ENCODE measurements at places on chromosomes 7 and 10.

GRCh38 chr7:24637706-24638105 is 64.5 kb downstream of the PALS2 start:
- no peak for DNase-seq

- DNase-seq = no peak
These were observed 148.7 kb downstream of the C1GALT1 start for GRCh38 chr7:7330997-7331396.

GRCh38 chr7:15306296-15306695 is 255.5 kb downstream of the AGMO start:
- no peak for DNase-seq

GRCh38 chr7:103947026-103947655 is 42.3 kb downstream of the RELN start:
- DNase-seq = no peak

- no peak for DNase-seq
These were observed 31.9 kb downstream of the SH2B2 start for GRCh38 chr7:102318482-102318971.

DNA sequence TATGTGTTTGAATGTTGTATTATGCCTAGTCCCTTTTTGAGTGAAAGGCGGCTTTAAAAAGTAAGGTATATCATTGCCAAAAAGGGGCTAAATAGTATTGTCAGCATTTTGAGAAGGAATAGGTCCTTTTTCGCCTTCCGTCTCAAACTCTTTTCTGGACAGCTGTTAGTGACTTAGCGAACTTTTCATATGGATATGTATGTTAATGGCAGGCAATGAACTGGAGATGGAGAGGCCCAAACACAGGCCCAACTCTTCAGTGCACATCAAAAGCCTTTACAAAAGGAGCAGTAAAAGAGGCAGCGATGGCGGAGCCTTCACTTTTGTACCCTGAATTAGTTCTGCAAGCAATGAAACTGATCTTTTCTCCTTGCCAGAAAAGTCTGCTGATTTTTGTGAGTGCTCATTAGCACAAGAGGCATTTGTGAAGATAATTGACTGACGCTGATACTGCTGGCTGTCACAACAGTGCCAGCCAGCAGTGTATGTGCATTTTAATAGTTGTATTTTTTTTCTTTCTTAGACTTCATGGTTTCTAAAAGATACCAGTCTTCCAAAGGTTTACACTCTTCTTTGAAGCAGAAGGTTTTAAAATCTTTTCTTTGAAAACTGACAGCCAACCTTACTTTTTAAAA is 243.7 kb upstream of the SP8 start:
- no peak for DNase-seq

- DNase-seq = no peak
These were observed 31.5 kb downstream of the NRF1 start for GRCh38 chr7:129642871-129643549.

DNA sequence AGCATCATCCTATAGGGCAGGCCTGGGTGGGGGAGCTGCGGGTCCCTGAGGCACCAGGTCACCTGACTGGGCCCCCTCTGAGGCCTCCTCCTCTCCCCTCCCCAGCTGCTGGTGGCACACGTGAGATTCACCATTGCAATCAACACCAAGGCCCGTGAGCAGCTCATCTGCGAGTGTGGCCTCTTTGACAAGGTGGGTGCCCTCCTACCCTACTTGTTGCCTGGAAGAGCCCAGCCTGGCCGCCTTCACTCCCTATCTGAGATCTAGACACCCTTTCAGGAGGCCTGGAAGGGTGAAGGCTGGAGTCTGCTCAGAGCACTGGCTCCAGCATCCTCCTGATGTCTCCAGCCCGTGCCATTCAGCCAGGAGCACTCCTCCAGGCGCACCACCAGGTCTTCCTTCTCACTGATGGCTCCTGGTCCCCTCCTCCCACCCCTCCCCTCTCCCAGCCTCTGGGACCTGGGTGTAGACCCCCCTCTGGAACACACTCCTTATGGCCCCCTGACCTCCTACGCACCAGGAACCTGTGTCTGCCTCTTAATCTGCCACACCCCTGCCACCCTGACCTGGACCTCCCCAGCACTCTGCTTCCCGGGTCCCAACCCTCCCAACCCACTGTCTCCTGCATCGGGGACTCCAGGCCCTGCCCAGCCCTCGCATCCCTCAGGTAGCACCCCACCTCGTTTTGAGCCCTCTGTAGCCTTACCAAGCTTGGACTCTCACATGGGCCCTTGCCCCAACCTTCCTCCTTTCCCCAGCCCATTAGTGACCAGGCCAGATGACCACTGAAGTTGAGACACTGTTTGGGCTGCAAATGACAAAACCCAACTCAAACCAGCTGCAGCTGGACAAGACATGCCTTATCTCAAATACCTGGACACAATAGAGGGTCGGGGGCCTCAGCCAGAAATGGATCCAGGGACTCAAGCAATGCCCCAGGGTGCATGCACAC is 67.5 kb downstream of the ALOX5 start:
- DNase-seq = peak; percentile 52

DNA sequence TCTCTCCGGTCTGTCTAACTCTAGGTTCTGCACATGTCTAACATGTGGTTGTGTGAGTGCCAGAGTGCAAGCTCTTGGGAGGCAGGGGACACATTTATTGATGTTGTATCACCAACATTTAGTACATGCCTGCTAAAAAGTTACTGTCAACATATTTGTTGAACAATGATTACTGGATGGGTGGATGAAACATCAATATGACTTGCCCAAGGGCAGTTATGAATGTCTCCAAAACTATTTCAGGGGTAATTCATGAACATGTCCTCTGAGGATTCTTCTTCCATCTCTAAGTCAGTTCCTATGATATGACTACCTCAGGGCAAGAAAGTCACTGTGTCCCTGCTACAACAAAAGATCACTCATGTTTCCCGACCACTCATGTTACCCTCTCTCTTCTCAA is 91.3 kb upstream of the STEAP1B start:
- DNase-seq = no peak

GRCh38 chr7:149285603-149286002 is 23.6 kb downstream of the ZNF783 start:
- no peak for DNase-seq

DNA sequence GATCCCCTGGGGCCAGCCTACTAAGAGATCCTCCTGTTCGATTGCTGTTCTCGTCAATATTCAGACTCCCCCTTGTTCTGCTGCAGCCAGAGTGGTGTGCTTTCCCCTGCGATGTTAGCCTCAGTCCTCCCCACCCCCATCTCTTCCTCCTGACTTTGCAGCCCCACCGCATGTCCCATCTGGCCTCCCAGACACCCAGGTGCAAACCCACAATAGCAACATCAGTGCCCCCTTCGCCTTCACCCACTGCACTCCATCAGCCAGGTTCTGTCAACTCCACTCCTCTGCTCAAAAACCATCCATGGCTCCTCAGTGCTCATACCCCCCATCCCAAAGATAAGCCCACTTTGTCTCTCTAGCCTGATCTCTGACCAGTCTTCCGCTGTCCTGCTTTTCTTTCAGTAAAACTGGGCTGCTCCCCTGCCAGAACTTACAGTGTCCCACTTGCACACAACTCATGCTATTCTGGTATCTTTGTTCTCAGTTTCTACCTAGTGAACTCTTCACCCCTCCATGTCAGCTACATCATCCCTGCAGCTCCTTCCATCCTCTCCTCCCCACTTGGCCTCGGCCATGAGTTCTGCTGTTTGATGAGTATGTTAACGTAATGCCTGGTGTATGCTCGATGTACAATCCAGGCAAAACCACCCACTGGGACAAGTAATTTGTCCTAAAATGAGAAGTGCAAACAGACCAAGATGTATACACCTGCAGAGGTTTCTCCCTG is 26.6 kb downstream of the COL13A1 start:
- no peak for DNase-seq

DNA sequence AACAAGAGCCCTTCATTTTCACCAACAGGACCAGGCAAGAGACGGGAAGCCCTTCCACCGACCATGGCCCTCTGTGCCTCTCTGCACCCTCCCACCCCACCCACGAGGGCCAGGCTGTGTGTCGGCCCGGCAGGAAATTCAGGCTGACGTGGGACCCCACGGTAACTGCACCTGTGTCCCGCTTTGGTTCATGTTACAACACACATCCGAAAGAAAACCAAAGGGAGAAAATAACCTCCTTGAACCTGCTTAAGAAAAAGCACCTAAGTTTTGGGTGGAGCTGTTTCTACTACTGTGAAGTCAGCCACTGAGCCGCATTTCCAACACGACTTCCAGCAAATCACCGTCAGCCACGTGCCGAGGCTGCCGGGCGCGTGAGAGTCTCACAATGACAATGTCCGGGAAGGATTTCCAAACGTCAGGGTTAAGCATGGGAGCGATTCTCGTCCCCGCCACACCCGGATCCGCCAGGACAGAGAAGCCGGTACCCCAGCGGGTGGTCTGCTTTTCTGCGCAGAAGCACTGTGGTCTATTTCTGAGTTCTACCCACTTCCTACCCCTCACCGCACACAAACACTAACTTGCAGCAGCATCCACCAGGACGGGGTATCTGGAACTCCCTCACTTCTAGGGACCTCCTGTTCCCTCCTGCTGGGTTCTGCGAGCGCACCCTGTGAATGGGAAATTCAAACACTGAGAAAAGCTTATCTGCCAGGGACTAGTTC is 36.6 kb downstream of the AMZ1 start:
- DNase-seq = no peak

Measured in right atrium auricular region (tissue), 2 donors.